ENCODE measurements at places on chromosomes 11 and 22. TPM values are rescaled to one million over a fixed set of nuclear protein-coding genes. Genes with fewer than 3 reads are reported as not detected.

PRRG4 gene
- total RNA-seq: 0.24 TPM

- no peak for DNase-seq
Observed at GRCh38 chr11:15493066-15493465, 378.3 kb downstream of the INSC start.

DNA sequence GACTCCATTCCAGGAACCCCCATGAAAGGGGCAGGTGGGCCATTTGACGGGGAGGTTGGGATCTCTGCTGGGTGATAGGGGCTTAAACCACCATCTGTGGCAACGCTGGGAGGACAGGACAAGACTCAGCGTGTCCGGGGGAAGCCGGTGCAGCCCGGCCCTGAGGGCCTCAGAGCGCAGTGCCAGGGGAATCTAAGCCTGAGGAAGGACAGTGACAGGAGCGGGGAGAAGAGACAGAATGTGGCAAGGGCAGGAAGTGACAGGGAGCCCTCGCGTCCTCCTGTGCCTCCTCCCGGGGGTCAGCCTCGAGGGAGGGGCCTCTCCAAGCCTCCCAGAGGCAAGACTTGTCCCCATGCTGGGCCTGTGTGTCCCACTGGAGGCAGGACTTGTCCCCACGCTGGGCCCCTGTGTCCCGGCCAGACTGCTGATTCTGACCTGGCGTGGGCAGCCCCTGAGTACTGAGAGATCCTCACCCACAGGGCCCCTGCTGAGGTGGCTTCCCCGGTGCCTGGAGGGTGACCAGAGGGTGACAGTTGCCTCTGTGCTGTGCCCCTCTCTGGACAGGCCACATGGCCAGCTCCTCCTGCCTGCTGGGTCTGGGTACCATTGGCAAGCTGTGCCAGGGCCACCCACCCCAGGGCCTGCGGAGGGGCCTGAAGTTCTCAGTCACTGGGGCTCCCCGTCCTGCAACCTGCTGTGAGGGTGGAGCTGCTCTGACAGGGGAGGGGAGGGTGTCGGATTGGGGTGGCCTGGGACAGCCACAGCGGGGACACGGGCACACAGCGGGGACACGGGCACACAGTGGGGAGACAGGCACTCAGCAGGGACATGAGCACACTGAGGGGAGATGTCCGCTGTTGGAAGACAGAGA is 676.2 kb downstream of the BRD1 start:
- no peak for DNase-seq

DNA sequence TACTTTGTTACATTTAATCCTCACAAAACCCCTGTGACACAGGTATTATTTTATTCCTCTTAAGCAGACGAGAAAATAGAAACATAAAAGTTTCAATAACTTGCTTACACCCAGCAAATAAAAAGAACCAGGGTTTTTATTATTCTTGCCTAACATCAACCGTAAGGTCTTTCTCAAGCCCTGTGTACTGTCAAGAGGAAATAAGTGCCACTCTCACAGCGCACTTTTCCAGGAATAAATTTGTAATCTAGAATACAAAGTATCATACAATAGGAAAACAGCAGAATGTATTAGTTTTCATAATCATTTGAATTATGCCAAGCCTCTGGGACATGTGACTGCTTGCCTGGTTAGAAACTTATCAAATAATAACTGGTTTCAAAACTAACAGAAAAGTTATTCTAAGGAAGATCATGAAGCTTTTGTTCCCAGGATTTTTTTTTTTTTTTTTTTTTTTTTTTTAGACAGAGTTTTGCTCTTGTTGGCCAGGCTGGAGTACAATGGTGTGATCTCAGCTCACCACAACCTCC is 7.4 kb downstream of the CCDC34 start:
- no peak for DNase-seq

DNA sequence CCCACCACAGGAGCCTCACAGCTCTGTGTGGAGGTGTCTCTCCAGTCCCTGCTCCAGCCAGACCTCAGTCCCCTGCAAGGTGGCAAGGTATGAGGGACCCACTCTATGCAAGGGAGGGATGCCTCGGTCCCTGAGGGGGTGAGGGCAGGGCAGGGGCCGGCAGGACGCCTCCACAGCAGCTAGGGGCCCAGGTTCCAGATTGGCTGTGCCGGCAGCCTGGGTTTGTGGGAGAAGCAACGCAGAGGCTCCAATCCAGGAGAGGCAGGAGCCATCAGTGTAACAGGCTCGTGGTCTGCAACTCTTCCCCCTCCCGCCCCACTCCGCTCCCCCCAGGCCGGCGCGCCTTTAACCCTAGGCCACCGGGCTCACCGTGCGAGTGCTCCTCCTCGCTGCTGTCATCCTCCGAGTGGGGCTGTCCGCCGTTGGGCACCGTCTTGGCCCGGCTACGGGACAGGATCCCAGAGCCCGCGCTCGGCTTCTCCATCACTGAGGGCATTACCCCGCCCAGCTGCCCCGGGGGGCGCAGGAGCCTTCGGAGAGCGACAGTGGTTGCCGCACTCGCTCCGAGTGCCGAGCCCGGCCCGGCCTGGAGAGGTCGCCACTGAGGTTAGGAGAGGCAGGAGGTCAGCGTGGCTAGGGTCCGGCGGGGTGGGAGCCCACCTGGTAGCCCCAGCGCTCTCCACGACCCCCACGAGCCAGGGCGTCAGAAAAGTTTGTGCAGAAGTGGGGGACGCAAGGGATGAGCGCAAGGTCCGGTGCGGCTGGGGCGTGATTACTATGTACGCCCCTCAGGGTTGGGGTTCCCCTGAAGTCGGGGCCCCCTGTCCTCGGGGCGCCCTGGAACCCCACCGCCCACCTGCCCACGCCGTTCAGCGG is 765 bp downstream of the RCOR2 start:
- peak; percentile 56 for DNase-seq

- no peak for DNase-seq
Observed at GRCh38 chr11:82890936-82891335, 9.3 kb downstream of the PRCP start.

Data from heart right ventricle (tissue), 16 donors.